AG20443 (cell line): ENCODE measurements at places on chromosomes 16 and 17.

DNA sequence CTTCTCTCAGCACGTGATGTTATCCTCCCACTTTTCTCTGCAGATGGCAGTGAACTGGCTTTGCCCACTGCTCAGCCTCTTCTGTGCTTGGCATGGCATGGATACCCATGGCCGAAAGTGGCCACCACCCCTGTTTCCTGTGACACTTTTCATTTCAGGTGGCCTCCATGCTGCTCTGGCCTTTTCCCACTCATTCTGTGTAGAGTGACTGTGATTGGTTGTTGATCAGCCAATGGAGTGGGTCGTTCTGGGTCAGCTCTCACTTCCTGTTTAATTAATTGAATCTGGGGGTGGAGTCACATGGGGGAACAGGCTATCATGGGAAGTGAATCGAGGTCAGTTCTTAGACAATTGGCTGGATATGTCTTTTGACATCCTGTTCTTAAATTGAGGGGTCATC lies 350.1 kb upstream of the EEF2KMT start:
- no peak for DNase-seq

DNA sequence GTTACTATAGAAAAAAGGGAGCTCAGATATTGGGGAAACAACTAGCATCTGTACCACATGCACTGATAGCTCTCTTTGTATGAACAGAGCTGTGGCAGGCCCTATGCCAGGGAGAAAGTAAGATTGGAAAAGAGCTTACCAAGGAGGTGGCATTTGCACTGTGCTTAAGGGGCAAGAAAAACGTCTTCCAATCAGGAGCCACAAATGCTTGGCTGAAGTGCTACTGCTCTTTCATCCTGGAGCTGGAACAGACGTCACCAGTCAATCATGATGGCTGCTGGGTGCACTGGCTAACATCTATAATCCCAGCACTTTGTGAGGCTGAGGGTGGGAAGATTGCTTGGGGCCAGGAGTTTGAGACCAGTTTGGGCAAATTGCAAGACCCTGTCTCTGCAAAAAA lies 218.5 kb downstream of the SEC14L1 start:
- no peak for DNase-seq

- DNase-seq: no peak
Observed at GRCh38 chr17:80708480-80708879, 163.8 kb downstream of the RPTOR start.

GRCh38 chr17:28862561-28862960 lies 7.7 kb downstream of the ERAL1 start:
- DNase-seq: no peak

DNA sequence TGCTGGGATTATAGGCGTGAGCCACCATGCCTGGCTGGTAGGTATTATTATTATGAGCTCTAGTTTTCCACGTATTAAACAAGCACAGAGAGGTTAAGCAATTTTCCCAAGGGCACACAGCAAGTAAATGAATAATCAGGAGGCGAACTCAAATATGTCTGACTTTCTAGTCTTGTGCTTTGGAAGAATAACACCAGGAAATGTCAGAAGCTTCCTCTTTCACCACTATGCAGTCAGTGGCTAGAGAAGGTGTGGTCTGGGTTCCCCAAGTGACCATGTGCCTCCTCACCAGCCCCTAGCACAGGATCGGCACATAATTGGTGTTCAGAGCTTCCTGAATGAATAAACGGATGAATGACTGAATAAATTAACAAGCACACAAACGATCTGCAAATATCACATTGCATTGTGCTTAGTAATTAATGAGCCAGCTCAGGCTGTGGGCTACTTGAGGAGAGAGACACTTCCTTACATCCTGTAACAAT lies 21.6 kb upstream of the SCNN1B start:
- DNase-seq: no peak

DNA sequence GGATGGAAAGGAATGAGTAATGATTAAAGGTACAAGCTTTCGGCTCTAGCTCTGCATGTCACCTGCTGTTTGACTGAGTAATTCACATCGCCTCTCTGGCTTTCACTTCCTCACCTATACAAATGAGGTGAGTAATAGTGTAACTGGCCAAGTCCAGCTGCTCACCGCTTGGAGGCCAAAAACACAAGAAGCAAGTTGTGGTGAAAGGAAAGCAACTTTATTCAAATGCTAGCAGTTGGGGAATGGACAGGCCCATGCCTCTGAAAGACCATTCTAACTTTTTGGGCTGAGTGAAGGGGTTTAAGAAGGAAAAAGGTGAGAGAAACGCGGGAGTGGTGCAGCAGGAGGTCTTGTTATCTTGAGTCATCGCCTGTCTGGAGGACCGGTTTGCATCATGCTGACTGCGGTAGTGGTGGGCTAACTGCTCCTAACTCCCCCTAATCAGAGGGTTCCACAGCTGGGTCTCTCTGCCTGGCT lies 45.7 kb upstream of the CSNK2A2 start:
- no peak for DNase-seq

GRCh38 chr17:78665387-78665951 lies 88.3 kb upstream of the DNAH17 start:
- DNase-seq: no peak

GRCh38 chr17:28413804-28414203 lies 7.8 kb upstream of the SLC46A1 start:
- no peak for DNase-seq

DNA sequence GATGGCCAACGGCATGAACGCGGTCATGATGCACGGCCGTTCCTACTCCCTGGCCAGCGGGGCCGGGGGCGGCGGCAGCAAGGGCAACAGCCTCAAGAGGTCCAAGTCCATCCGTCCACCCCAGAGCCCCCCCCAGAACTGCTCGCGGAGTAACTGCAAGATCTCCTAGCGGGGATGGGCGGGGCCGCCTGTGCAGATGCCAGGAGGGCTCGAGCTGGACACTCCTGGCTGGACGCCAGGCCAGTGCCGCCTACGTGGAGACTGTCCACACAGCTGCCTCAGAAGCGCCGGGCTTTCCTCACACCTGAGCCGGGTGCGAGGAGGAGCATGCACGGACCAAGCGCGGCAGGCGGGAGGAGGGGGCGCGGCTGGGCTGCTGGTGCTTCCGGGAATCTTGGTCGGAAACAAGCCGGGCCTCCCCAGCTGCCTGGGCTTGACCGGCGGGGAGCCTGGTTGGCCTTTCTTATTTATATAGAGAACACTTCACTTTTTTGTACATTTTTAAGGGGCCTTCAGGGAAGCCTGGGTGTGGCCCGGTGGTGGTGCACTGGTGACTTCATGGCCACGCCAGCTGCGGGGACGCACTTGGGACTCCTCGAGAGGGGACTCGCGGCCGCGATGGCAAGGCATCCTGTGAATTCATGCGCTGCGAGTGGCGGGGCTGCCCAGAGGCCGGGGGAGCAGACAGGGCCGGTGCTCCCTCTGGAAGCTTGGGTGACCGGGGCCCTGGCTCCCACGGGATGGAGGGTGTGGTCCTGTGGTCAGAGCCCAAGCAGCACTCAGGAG lies 3.1 kb upstream of the WFIKKN1 start:
- no peak for DNase-seq

- peak; percentile 73 for DNase-seq
Observed at GRCh38 chr17:33267271-33267790, 25.8 kb downstream of the ASIC2 start.

DNA sequence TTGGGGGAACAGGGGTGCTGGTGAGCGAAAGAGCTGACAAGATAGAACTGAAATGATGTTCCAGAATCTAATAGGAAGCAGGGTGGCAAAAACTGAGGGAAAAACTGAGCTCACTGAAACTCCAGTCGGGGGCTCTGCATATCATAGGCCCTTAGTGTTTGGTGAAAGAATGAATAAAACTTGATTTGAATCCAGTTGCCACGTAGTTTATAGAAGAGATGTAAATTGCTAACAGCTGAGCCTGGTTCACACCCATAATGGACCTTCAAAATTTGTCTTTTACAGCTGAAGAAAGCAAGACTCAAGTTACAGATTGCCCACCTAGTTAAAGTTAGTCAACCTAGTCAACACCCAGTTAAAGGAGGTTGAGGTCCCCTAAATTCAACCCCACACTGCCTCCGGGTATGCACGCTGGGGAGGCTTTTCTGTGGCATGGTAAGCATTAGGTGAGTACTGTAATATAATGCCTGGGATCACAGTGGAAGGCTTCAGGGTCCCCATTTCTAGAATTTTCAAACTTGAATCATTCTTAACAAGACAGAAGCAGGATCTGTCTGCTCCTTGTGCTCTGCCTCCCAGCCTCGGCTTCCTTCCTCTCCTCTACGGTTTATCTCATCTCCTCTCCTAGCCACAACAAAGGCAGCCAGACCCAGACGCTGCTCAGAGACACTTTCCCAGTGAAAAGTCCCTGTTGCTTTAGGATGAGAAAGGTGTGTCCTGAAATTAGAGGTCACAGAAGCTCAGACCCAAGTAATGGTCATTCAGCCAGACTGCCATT lies 26.9 kb upstream of the SUPT4H1 start:
- no peak for DNase-seq

- no peak for DNase-seq
Observed at GRCh38 chr17:76714822-76715495, 4.2 kb upstream of the MXRA7 start.

DNA sequence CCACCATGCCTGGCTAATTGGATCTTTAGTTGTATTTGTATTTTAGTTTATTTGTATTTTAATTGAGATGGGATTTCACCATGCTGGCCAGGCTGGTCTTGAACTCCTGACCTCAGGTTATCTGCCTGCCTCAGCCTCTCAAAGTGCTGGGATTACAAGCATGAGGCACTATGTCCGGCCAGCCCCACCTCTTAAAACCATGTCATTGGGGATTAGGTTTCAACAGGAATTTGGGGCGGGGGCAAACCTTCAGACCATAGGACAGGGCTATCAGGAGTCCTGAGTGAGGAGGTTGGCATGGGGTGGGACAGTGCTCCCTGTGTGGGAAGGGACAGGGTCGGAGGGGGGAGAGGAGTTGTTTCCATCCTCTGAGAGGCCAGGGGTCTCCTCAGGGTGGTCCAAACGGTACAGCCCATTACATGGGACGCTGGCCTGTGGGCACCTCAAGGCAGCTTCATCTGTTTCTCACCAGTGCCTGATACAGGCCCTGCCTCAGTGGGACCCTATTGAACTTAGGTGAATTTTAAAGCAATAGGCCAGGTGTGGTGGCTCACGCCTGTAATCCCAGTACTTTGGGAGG lies 21.6 kb downstream of the GAA start:
- no peak for DNase-seq

GRCh38 chr17:2634361-2634960 lies 41.0 kb downstream of the PAFAH1B1 start:
- peak; percentile 18 for DNase-seq

DNA sequence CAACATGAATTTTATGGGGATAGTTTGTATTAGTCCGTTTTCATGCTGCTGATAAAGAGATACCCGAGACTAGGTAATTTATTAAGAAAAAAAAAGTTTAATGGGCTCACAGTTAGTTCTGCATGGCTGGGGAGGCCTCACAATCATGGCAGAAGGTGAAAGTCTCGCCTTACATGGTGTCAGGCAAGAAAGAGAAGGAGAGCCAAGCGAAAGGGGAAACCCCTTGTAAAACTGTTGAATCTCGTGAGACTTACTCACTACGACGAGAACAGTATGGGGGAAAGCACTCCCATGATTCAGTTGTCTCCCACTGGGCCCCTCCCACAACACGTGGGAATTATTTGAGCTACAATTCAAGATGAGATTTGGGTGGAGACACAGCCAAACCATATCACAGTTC lies 181.5 kb downstream of the PRKCA start:
- DNase-seq: no peak

DNA sequence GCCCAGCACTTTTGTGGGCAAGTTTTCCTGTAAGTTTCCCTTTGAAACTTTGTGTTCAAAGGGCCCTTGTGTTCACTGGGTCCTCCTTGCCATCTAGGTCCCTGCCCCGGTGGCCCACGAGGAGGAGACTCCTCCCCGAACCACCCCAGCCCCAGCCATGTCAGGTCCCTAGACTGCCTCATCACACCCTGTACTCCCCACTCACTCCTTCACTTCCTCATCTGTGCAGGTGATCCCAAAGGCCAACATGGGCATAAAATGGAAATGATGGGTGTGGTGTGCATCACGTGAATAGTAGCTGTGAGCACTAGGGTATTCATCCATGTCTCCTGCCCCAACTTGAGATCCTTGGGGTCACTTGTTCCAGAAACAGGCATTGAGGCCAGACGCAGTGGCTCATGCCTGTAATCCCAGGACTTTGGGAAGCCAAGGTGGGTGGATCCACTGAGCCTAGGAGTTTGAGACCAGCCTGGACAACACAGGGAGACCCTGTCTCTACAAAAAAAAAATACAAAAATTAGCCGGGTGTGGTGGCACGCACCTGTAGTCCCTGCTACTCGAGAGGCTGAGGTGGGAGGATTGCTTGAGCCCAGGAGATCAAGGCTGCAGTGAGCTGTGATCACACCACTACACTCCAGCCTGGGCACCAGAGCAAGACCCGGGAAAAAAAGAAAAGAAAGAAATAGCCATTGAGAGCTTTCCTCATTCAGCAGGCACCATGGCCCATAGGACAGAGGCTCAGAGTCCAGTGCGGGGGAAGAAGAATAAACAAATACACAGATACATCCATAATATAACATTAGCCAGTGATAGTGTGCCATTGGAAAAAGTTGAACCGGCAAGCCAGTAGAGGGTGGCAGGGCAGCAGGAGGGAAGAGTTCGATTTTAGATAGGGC lies 74.5 kb downstream of the KATNIP start:
- no peak for DNase-seq

DNA sequence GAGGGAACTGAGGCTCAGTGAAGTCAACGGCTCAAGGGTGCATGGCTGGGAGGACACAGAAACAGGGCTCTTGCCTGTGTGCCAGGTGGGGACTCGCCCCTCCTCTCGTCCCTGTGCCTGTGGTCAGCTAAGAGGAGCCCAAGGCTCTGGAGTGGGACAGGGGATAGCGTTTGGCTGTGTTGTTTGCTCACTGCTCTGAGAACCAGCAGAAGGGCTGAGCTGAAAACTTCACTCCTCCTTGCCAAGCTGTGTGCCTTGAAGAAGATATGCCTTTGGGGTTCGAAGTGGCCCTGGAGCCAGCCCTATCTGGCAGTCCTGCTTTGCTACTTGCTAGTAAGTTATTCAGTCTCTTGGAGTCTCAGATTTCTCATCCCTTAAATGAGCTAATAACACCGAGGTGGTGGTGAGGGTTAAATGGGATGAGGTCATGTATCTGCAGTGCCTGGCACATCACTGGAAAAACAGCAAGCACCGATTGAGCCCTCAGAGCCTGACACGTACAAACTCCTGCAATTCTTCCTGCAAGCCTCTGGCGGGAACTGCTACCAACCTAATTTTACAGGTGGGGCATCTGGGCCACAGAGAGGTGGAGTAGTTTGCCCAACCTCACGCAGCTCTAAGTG lies 17.7 kb downstream of the FOXL1 start:
- DNase-seq: no peak
